Mucosa of gallbladder (tissue), 1 donor: ENCODE measurements at places on chromosomes 4 and X. TPM values are rescaled to one million over a fixed set of nuclear protein-coding genes. Genes with fewer than 3 reads are reported as not detected.

DNA sequence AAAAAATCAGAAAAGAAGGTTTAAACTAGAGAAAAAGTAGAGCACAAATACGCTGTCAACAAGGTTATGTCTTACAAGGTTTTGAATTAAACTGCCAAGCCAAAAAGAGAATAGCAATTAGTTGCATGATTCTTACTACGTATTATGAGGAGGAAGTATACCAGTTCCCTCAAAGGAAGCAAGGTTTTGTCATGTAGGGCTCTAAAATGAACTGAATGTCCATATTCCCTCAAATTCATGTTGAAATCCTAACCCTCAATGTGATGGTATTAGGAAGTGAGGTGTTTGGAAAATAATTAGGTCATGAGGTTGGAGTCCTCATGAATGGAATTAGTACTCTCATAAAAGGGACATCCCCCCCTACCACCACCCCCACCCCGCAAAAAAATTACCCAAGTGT, 201.0 kb downstream of the FBXW7 start:
- DNase-seq = no peak

- peak; percentile 83 for DNase-seq
Measured at GRCh38 chr4:82780752-82781231, 17.8 kb downstream of the SCD5 start.

DNA sequence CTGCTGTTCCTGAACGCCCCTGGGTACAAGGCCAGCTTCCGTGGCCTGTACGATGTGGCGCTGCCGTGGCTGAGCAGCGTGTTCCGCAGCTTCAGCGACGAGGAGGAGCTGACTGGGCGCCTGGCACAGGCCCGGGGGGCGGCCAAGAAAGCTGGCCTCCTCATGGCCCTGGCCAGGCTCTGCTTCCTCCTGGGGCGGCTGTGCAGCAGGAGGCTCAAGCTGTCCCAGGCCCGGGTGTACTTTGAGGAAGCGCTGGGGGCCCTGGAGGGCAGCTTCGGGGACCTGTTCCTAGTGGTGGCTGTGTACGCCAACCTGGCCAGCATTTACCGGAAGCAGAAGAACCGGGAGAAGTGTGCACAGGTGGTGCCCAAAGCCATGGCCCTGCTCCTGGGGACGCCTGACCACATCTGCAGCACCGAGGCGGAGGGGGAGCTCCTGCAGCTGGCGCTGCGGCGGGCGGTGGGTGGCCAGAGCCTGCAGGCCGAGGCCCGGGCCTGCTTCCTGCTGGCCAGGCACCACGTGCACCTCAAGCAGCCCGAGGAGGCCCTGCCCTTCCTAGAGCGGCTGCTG, 28.2 kb downstream of the SH3TC1 start:
- no peak for DNase-seq

GRCh38 chr4:73832651-73833237, 3.7 kb upstream of the CXCL6 start:
- no peak for DNase-seq

- no peak for DNase-seq
Measured at GRCh38 chrX:122625821-122626220, 558.3 kb upstream of the GRIA3 start.

DNA sequence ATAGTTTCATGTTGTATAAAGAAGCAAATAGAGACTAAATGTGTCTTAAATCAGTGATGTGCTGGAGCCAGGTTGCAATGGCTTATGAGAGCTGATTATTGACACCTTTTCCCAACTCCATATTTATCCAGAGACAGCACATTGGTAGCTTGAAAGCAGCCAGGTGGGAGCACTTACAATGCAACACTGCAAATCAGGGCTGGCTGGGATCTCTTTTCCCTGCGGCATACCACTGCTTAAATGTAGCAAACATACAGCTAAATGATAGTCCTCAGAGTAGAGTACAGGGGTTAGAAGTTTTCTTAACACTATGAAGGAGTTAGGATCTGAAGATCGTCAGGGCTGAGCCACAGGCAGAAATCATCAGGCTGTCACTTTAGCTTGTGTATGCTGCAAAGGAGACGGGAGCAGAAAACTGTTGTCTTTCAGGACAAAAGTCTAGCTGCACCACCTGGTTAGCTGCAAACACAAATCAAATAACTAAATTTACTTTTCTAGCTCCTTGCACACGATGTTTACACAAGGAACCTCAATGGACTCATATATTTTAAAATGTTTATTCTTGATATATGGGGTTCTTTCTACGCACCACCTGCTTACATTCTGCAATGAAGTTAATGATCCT, 527.3 kb downstream of the TLL1 start:
- DNase-seq = no peak

- DNase-seq = no peak
Measured at GRCh38 chr4:60500810-60501209, 699.3 kb upstream of the ADGRL3 start.

DNA sequence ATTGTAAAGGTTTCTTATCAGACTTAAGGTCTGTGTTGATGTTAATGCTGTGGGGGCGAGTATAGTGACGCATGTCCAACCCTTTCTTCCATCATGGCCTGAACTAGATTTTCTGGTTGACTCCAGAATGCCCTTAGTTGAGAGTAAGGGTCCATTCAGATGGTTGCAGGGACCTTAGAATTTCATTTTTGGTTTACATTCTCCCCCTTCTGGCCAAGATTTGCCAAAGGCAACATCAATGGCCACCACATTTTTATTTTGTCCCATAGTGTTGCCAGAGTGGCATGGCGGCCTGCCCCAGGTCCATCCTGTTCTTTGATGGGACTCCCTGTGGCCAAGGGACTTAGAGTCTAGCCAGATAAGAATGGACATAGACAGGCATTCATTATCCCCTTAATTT, 368.5 kb downstream of the GPM6A start:
- no peak for DNase-seq

DNA sequence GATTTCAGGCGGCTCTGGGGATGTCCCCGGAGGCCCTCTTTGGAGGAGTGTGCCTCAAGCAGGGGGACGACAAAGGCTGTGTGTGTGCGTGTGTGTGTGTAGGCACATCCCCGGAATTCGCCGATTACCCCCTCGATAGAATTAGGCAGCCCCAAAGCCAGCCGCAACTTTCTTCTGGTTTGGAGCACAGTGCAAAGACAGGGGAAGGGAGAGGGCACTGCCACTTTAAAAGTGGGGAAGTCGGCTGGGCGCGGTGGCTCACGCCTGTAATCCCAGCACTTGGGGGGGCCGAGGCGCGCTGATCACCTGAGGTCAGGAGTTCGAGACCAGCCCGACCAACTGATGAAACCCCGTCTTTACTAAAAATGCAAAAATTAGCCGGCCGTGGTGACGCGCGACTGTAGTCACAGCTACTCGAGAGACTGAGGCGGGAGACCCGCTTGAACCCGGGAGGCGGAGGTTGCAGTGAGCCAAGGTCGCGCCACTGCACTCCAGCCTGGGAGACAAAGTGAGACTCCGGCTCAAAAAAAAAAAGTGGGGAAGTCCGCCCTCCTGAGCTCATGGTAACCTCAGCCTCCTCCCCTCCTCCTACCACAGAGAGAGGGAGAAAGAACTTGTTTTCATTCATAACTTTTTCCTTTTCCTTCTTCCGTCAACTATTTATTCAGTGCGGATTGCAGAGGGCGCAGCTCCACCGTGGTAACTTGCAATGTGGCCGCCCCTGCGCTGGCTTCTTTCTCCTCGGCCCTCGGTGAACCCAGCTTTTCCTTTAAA, 2.4 kb downstream of the SPRY1 start:
- DNase-seq = peak; percentile 54

GRCh38 chr4:142238589-142238988, 602.2 kb downstream of the IL15 start:
- no peak for DNase-seq

DNA sequence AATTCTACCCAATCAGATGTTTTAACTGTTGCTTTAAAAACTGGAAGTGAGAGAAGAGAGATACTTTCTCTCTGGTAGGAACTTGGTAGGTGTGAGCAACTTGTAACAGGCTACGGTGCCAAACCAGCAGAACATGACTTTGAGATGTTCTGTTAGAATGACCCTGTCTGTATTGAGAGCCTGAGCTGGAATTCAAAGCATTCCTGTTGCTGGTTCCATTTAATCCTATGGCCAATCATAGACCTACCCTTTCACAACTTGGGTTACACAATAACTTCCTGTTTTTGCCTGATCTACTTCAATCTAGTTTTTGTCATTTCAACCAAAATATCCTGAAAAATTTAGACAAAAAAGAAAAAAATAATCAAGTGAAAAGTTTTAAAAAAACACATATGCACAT, 1.7 kb upstream of the PRRG1 start:
- no peak for DNase-seq

GRCh38 chrX:68894513-68895340, 65.9 kb downstream of the EFNB1 start:
- peak; percentile 56 for DNase-seq

The PPP2R3B gene
- 27.1 TPM for total RNA-seq

- no peak for DNase-seq
Measured at GRCh38 chrX:121036137-121036536, 11.3 kb upstream of the GLUD2 start.

DNA sequence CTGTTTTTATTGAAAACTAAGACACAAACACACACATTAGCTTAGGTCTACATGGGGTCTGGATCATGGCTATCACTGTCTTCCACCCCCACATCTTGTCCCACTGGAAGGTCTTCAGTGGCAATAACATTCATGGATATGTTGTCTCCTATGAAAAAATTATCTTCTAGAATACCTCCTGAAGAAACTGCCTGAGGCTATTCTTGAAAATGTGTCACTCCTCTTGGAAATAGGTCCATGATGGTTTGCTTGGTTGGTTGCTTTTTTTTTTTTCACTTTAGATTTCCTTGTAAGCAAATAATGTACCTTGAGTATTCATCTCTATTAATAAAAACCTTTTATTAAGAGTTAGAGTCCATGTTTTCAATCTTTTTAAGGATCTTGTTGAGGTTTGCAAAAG, 195.3 kb upstream of the PDE5A start:
- no peak for DNase-seq

The DDIT4L gene
- 0.35 TPM for total RNA-seq

The AFF2 gene
- total RNA-seq = 36.0 TPM

DNA sequence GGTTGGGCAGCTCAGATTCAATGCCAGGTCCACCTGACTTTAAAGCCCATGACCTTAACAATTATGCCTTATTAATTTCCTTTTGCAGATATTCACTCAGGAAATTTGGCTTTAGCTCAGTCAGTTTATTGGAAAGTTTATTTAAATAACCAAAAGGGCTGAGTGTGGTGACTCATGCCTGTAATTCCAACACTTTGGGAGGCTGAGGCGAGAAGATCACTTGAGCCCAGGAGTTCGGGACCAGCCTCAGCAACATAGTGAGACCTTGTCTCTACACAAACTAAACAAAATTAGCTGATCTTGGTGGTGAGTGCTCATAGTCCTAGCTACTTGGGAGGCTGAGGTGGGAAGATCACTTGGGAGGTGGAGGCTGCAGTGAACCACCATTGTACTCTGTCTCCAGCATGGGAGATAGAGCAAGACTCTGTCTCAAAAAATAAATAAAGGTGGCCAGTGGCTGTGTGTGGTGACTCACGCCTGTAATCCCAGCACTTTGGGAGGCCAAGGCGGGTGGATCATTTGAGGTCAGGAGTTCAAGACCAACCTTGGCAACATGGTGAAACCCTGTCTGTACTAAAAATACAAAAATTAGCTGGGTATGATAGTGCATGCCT, 43.3 kb downstream of the RHOH start:
- no peak for DNase-seq

- no peak for DNase-seq
Measured at GRCh38 chr4:3670521-3671519, 95.4 kb upstream of the ADRA2C start.

GRCh38 chr4:44629280-44629866, 22.1 kb downstream of the YIPF7 start:
- peak; percentile 30 for DNase-seq

- DNase-seq = no peak
Measured at GRCh38 chr4:132488555-132488954, 660.5 kb upstream of the PCDH10 start.

DNA sequence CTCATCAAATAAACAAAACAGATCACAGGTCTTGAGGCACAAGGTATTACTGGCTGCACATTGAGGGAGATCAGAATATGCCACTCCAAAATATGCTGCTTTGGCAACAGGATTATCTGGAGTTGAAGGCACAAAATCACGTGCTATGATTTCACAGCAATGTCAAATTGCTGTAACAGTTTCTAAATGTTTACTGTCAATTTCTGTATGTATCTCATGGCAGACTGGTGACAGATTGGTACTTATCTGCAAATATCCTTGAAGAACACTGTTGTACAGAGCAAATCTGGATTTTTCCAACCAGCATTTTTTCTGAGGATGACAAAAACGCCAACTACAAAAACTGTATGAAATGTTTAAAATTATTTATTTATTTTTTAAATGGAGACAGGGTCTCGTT, 26.7 kb downstream of the GPR82 start:
- no peak for DNase-seq

The GYPA gene
- total RNA-seq = 0.69 TPM

DNA sequence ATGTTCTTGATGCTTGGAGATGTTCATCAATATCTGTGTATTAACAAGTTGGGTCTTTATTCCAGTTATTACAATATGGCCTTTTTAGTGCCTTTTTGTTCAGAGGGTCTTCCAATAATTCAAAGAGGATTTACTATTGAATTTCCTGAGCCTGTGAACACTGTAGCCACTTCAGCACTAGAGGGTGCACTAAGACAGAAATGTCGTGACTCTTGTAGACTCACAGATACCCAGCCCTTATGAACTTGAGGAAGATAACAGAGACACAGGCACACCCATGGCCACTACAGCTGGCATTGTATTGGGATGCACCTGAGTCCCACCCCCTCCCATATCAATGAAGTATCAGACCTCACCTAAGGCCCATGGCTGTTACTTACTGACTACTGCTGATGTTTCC, 54.4 kb upstream of the ACTRT1 start:
- no peak for DNase-seq

The CT45A5 gene
- not detected for total RNA-seq

GRCh38 chr4:180028682-180029081, 2214.5 kb upstream of the TENM3 start:
- DNase-seq = no peak

DNA sequence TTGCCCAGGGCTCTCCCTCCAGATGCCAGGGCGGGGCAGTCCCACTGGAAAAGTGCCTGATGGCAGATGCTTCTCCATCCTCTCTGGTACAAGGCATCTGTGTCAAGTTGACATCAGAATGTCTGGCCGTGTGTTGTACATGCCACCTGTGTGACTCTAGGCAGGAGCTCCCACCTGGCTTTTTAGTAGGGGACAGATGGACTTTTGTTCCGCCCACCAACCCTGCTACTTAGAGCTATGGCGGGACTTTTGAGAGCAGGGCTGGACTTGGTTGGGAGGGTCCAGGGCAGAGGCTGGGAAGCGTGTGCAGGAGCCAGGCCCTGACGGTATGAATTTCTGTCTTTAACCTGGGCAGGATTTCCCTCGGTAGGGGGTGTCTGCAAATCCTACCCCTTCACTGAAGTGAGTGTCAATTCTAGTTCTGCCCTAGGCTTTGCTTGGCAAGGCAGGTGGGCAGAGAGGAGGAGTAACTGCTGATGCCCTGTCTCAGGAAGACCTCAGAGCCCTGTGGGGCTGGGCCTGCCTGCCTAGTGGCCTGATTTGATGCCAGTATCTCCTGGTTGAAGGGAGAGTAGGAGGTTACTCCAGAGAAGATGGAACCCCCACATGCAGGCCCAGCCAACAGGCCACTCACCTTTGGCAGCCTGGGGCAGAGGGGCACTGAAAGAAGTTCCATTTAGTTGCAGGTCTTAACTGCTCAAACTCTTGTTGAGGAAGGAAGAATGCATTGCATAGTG, 99.1 kb downstream of the PJA1 start:
- DNase-seq = no peak
